Endothelial cell of umbilical vein (primary cell): ENCODE measurements at places on chromosomes 3 and 15. TPM values are rescaled to one million over a fixed set of nuclear protein-coding genes. Genes with fewer than 3 reads are reported as not detected.
A peak's percentile ranks its signal among the peaks of the same experiment; 100 is the strongest.

TRIM71 gene
- 0.02 TPM in 1 of 2 replicates, not detected in the other for polyA plus RNA-seq

KNG1 gene
- polyA plus RNA-seq, result not detected in 2 replicates

DNA sequence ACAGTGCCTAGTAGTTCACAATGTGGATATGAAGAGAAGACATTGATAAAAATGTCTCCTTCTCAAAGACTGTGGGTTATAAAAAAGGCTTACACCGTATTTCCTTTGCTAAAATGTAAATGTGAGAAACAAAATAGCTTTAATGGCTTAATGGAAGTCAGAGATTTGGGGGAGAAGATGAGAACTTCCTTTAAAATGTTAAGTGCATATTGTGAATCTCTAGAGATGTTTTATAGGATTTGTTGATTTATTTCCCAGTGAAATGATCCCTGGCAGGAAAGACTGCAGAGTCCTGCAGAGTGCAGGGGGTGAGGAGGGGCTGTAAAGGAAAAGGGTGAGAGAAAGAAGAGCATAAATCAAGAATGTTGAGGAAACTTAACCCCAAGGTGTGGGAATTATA is 305.1 kb downstream of the GAP43 start:
- H3K4me1 ChIP-seq, result no peaks in the 10 kb centered on the region
- H3K27ac ChIP-seq, result no peak overlapping the region
- no peaks in the 10 kb centered on the region for H3K27me3 ChIP-seq
- no peaks in the 10 kb centered on the region for H3K36me3 ChIP-seq

DNA sequence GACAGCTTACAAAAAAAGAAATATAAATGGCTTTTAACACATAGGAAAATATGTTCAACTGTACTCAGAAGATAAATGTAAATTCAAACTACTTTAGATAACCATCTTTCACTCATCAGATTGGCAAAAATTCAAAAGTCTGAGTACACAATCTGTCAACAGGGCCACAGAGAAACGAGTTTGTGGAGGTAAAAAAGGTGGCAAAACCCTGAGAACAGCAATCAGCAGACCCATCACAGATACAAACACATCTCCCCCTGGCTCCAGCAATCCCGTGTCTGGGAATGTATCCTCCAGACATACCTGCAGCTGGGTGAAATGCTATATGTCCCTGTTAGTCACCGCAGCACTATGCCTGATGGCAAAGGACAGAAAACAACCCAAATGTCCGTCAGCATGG is 149.5 kb downstream of the OSBPL10 start:
- H3K4me1 ChIP-seq, result no peaks in the 10 kb centered on the region
- H3K36me3 ChIP-seq, result no peaks in the 10 kb centered on the region
- DNase-seq, result no peak

RRP9 gene
- 26.0 and 30.7 TPM in 2 replicates for polyA plus RNA-seq

DNA sequence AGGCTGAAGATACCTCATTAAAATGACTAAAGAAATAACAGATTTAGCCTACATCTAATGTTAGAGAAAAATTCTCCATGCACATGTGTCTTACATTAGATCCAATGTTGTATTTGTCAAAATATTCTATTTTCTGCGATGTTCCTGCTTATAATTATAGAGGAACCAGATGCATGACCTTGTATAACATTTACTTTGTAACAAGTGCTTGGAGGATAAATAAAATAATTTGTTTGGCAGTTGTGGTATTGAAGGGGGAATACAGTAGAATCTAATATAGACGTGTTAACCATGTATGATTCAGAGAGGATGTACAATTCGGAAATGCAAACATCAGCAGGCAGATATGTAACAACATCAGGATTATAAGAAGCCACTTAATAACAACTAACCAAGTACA is 922.2 kb downstream of the TUSC7 start:
- H3K27ac ChIP-seq, result no peak overlapping the region
- no peak for DNase-seq
- H3K4me1 ChIP-seq, result peaks cover 14% of the 10 kb centered on the region
- H3K4me3 ChIP-seq, result no peak overlapping the region

IGF2BP2 gene
- 5.6 and 10.7 TPM in 2 replicates for polyA plus RNA-seq

DNA sequence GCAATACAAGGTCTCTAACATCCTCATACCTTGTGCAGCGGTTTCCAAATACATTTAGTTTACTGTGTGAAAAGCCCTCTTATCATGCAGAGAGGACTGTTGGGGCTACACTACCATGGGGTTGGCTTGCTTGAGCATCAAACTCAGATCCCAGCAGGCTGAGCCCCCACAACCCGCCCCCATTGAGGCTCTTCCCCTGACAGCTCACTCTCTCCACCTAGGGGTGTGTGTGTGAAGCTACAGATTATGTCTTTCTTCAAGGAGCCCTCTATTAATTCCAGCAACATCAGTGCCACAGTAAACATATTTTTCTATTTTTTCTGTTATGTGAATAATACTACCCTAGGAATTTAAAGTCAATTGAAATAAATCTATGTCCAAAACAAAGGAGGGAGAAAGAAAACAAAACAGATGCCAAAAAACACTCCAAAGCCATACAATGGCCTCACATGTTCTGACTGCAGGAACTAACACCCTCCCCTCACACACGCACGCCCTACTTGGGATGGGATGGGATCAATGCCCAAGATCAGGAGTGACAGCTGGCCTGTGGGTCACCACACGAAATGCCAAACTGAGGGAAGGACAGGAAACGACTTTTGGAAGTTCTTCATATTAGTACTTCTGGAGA is 14.7 kb downstream of the TM4SF4 start:
- peak; percentile 80 for DNase-seq
- H3K36me3 ChIP-seq, result no peaks in the 10 kb centered on the region
- peaks cover 3% of the 10 kb centered on the region for H3K4me1 ChIP-seq
- no peaks in the 10 kb centered on the region for H3K27me3 ChIP-seq
- H3K27ac ChIP-seq, result no peak overlapping the region

CRELD1 gene
- 41.2 and 43.9 TPM in 2 replicates for polyA plus RNA-seq

DNA sequence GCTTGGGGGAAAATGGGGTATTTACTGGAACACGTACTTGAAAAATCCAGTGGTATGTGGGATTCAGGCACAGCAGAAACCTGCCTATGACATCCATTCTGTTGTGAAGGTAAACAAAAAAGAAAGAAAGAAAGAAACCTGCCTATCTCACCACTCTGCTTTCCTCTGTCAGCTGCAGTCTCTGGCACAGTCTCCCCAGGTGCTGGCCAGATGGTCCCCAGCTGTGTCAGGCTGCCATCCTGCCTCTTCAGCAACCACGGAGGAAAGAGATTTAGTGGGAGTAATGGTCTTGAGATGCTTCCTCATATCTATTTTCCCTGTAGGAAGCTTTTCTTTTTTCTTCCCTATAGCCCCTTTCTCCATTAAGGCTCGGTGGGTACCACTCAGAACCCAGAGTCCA is 2.5 kb upstream of the PXYLP1 start:
- H3K27ac ChIP-seq, result no peak overlapping the region
- no peaks in the 10 kb centered on the region for H3K36me3 ChIP-seq
- H3K4me3 ChIP-seq, result no peak overlapping the region
- H3K4me1 ChIP-seq, result peaks cover 8% of the 10 kb centered on the region
- peaks cover 31% of the 10 kb centered on the region for H3K27me3 ChIP-seq
- DNase-seq, result no peak

ACKR4 gene
- polyA plus RNA-seq, result 13.5 and 14.3 TPM in 2 replicates

DNA sequence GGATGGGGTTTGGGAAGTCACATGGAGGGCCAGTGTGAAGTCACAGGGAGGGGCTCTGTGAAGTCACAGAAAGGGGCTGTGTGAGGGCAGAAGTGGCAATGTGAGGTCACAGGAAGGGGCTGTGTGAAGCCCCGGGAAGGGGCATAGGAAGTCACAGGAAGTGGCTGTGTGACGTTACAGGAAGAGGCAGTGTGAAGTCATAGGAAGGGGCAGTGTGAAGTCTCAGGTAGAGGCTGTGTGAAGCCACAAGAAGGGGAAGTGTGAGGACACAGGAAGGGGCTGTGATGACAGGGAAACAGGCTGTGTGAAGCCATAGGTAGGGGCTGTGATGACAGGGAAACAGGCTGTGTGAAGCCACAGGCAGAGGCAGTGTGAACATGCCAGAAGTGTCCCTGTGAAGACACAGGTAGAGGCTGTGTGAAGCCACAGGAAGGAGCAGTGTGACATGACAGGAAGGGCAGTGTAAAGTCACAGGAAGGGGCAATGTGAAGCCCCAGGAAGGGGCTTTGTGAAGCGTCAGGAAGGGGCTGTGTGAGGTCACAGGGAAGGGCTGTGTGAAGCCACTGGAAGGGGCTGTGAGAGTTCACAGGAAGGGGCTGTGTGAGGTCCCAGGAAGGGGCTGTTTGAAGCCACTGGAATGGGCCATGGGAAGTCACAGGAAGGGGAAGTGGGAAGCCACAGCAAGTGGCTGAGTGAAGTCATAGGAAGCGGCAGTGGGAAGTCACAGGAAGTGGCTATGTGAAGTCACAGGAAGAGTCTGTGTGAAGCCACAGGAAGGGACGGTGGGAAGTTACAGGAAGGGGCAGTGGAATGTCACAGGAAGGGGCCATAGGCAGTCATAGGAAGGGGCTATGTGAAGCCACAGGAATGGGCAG is 37.1 kb downstream of the GASK1A start:
- H3K27me3 ChIP-seq, result no peaks in the 10 kb centered on the region
- no peaks in the 10 kb centered on the region for H3K4me1 ChIP-seq
- no peak overlapping the region for H3K27ac ChIP-seq
- no peaks in the 10 kb centered on the region for H3K36me3 ChIP-seq
